ENCODE measurements at places on chromosomes 16 and 17.

DNA sequence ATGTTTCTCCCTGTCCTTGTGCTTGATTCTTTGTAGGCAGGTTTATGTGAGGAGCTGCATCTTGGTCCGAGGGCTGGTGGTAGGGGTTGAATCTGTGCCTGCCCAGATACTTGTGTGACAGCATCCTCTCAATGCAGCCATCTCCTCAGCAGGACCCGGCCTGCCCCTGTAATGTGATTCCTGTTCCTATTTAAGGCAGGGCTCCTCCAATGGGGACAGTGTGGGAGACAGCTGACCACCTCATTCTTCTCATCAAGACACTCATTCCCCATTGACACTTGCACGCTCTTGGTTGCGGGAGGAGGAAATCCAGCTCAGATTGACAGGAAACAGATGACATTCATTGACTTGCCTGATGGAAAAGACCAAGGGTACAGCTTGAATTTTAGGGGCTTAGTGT, 384.5 kb downstream of the CPPED1 start:
- DNase-seq: no peak

DNA sequence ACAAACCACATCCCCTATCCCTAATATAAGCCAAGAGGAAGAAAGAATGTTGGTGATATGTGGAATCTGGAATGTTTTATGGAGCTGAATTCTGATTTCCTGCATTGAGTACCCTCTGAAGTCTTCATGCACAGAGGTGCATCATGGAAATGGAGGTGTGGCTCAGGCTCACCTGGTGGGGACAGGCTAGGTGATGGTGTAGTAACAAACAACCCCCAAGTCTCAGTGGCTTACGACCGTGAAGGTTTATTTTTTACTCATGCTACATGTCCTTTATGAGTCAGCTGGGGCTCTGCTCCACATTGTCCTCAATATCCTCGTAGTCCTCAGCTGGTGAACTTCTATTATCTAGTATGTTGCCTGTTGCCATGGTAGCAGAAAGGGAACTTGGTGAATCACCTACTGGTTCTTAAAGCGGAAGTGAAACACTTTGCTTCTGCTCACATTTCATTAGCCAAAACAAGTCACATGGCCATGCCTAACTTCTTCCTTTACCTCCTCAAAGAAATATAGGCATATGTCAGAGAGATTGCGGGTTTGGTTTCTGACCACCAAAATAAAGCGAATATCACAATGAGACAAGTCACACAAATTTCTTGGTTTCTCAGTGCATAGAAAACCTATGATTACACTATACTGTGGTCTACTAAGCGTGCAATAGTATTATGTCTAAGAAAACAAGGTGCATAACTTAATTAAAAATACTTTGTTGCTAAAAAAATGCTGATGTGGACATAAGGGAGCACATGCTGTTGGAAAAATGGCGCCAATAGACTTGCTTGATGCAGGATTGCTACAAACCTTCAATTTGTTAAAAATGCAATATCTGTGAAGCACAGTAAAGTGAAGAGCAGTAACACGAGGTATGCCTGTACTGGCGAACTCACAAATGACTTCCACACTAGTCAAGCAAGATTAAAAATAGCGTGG, at the start of gene PMFBP1:
PMFBP1 (minus strand) TSS at position 51 of the 930 bp plus-strand sequence. CDS start 947 bp downstream, outside the sequence.
- DNase-seq: peak; percentile 33

DNA sequence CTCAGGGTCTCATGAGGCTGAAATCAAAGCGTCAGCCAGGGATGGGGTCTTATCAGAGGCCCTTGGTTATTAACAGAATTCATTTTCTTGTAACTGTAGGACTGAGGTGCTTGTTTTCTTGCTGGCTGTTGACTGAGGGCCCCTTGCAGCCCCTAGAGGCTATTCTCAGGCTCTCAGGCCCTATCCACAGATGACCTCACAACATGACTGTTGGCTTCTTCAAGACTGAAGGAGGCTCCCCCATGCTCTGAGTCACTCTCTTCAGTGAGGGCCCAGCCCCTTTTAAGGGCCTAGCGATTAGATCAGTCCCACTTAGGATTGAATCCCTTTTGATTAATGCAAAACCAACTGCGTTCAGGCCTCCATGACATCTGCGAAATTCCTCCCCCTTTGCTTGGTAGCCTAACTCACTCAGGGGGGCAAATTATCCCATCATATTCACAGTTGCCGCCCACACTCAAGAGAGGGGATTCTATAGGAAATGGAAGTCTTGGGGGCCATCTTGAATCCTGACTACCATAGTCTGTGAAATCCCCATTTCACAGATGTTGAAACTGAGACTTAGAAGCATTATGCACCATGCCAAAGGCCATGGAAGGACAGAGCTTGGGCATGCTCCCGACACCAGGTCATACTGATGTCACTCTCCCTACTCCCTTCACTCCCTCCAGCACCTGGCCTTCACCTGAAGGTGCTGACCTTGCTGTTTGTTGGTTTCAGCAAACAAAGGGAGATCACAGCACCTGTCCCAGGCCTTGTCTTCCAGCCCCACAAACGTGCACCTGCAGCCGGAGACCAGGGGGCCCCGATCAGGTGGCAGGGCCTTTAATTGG, 592.3 kb downstream of the MAF start:
- no peak for DNase-seq

- DNase-seq: no peak
Measured at GRCh38 chr16:89779231-89779908, 37.1 kb downstream of the FANCA start.

DNA sequence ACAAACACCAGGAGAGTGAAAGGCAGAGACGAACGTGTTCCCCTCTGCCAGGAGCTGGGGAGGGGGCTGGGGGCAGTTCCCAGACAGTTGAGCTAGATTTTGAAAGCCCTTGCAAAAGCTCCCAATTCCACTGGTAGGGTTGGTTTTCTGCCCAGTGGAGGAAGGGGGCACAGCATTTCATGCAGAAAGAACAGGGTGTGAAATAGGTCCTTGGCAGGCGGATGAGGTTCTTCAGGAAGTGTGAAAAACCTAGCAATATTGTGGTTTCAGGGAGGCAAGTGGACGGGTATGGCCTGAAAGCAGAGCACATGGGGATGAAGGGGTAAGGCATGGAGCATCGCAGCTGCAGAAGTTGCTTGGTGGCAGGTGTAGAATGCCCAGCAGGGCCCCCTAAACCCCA, 248.3 kb downstream of the KATNIP start:
- no peak for DNase-seq

DNA sequence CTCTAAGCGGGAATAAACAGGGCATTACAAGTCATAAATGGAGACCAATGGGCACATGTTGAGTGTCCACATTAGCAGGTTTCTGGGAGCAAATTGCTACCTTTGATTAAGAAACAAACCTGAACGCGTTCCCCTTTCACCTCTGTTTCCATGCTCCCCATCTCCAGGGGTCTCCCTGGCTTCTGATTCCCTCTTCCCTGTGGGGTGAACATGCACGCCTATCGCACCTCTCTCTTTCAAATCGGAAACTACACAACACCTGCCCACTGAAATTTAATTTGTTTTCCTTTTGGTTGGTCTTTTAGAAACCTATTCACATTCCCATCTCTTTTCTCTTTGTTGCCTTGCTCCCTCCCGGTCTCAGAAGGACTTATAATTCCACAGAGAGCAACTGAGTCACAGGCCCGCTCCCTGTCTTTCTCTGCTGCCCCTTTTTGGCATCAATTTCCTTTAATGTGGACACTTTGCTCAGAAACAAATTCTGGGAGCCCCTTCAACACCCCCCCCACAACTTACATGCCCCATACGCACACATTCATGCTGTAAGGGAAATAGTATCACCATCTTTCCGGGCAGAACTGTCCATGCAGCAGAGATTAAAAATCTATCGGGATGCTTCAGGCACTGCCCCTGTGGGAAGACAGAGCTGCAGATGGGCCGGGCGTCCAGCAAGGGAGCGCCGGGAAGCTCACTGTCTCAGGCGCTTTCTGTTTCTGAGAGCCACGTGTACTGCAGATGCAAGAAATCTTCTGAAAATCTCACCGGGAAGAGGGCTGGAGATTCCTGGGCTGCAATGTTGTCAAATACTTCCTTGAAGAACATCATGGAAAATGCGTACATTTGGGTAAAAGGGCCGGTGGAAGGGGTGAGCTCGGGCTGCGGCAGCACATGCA, 7.2 kb upstream of the FOXF1 start:
- no peak for DNase-seq

GRCh38 chr17:72102366-72102765, 18.5 kb upstream of the SOX9 start:
- no peak for DNase-seq

DNA sequence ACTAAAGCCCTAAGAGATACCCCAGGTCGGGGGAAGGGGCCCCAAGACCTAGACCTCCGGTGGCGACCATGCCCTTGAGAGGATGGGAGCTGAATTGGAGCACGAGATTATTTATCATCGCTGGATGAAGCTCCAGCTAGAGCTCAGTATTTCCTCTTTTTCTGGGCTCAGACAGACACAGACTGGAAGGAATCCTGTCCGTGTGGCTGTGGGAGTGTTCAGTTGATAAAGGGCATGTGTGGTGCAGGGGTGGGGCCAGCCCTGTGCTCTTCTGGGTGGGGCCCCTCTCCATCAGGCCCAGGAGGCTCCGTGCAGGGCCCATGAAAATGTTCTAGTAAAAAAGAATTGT, 6.3 kb upstream of the CBX4 start:
- DNase-seq: no peak

DNA sequence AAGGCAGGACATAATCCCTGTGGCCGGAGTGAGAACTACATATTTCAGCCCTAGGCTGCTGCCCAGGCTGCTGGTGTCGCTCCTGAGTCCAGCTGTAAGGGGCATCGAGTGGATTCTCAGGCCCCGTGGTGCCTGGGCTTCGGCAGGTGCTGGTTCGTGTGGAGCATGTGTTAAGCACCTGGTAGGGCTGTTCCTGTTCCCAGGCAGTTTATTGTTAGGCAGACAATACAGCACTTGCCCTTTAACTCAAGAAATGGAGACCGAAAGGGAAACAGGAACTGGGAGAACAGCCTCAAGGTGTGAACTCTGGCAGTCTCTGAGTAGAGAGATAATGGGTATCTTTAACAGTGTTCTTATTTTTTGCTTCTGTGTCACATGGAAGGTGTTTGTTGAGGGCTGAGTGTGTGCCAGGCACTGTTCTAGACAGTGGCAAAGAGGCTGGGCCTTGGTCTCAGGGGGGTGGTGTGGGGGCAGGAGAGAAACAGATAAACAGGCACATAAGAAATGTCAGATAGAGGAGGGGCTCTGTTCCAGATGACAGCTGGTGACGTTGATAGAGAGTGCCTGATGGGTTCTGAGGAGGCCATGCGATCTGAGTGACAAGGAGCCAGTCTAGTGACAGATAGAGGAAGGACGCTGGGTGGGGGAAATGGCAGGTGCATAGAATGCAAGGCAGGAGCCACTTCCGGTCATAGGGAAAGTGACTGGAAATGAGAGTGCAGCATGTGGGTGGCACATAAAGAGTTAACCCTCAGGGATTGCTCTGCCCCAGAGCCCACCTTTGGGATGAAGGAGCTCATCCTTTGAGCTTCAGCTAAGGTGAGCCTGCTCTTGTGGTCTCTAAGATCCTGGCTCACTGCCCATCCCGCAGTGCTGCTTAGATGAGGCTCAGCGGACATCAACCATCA, 33.8 kb downstream of the EPN2 start:
- no peak for DNase-seq

- DNase-seq: peak; percentile 84
Measured at GRCh38 chr16:56193951-56194726, 2.9 kb downstream of the GNAO1 start.

GRCh38 chr16:66925322-66925840, at the start of gene RRAD:
Gene RRAD, minus strand, starts transcription at chr16:66925535. Its CDS starts 356 bp downstream, at chr16:66925179.
- no peak for DNase-seq

GRCh38 chr16:4749700-4750257, 15.4 kb downstream of the DNAAF8 start:
- DNase-seq: no peak

DNA sequence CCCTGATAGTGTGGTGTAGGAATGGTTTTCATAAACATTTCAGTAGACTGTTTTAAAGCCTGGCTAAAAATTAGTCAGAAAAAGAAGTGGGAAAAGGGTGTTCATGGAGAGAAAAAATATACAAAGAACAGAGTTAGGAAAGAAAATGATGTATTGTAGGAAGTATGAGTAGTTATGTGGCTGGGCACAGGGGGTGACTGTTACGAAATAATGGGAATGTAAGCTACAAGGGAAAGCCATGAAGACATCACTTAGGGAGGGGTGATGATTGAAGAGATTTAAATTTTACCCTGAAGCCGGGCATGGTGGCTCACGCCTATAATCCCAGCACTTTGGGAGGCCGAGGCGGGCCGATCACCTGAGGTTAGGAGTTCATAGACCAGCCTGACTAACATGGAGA, 55.3 kb downstream of the NUP88 start:
- no peak for DNase-seq

- no peak for DNase-seq
Measured at GRCh38 chr17:81482673-81483072, 29.9 kb downstream of the ACTG1 start.

GRCh38 chr17:50182783-50183420, 17.1 kb downstream of the SGCA start:
- no peak for DNase-seq

GRCh38 chr17:38961413-38961812, 5.8 kb downstream of the FBXO47 start:
- no peak for DNase-seq

GRCh38 chr17:59413014-59413766, 81.7 kb downstream of the YPEL2 start:
- DNase-seq: no peak

- no peak for DNase-seq
Measured at GRCh38 chr16:66199189-66199588, 167.3 kb upstream of the CDH5 start.

- no peak for DNase-seq
Measured at GRCh38 chr16:46732561-46732960, 15.6 kb downstream of the MYLK3 start.

- DNase-seq: no peak
Measured at GRCh38 chr16:21070564-21070963, 80.1 kb downstream of the DNAH3 start.

- DNase-seq: no peak
Measured at GRCh38 chr17:39889200-39889599, 21.2 kb downstream of the ZPBP2 start.

- no peak for DNase-seq
Measured at GRCh38 chr17:17769869-17770631, 66.7 kb downstream of the SREBF1 start.

- no peak for DNase-seq
Measured at GRCh38 chr17:2071455-2072281, 16.8 kb downstream of the HIC1 start.

- no peak for DNase-seq
Measured at GRCh38 chr16:31327646-31328225, 27.2 kb upstream of the ITGAX start.

DNA sequence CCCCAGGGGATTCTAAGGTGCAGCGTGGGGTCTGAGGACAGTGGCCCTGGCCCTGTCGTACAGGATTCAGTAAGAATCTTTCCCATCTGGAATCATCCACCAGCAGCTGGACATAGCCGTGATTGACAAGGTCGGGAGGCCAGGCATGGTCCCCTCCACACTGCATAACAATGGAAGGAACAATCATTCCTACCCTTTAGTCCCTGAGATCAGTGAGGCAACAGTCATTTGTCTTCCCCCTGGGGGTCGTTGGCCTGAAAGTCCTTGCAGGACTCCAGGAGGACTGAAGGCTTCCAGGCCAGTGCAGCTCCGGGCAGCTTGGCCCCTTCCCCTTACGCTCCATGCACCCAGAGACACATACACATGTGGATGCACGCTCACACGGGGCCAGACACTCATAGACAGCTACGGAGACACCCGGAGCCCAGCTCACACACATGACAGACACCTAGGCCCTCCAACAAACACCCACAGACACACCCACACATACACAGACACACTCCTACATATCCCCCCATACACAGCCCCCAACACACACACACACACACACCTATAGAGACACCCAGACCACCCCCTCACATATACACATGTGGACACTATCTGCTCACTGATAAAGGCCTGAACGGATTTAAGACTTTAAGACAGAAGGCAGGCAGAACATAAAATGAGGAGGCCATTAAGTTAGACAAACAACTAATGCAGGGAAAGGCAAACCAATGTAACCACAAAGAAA, 42.9 kb downstream of the LITAF start:
- no peak for DNase-seq

Measured in NCI-H345 (cell line).